ENCODE measurements at places on chromosomes 7 and 10.
A peak's percentile ranks its signal among the peaks of the same experiment; 100 is the strongest.

- DNase-seq, result no peak
Measured at GRCh38 chr7:148598351-148598750, 7.8 kb downstream of the C7orf33 start.

GRCh38 chr10:11593612-11594011, 17.8 kb downstream of the USP6NL start:
- no peak for DNase-seq

GRCh38 chr10:104318810-104319741, 19.2 kb downstream of the ITPRIP start:
- no peak for DNase-seq

DNA sequence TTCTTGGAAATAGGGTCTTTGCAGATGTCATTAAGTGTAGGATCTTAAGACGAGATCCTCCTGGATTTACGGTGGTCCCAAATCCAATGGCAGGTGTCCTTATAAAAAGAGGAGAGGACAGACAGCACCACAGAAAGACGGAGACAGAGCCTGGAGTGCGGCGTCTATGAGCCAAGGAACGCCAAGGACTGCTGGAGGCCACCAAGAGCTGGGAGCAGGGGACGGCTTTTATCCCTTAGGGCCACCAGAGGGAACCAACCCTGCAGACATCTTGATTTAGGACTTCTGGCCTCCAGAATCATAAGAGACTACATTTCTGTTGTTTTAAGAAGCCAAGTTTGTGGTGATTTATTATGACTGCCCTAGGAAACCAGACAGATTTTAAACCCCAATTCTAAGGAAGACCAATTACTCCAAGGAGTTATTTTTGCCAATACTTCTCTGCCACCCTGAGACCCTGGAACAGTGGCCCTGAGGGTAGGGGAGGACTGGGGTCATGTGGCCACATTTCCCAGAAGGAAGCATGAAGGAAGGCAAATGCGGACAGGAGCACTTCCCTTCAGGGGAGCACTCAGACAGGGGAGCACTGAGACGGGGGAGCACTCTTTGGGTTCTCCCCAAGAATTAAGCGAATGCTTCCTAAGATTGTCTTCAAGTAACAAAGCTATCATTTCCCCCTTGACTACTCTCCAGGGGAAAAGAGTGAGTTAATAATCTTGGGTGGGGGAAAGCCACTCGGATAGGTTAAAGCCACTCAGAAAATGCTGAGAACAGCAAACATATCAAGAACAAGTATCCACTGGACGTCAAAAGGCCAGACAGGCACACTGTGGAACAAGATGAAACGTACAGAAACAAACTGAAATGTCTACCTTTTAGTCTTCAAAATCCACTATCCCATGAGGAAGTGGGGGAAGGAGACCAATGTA, 67.5 kb downstream of the CHST15 start:
- DNase-seq, result no peak

DNA sequence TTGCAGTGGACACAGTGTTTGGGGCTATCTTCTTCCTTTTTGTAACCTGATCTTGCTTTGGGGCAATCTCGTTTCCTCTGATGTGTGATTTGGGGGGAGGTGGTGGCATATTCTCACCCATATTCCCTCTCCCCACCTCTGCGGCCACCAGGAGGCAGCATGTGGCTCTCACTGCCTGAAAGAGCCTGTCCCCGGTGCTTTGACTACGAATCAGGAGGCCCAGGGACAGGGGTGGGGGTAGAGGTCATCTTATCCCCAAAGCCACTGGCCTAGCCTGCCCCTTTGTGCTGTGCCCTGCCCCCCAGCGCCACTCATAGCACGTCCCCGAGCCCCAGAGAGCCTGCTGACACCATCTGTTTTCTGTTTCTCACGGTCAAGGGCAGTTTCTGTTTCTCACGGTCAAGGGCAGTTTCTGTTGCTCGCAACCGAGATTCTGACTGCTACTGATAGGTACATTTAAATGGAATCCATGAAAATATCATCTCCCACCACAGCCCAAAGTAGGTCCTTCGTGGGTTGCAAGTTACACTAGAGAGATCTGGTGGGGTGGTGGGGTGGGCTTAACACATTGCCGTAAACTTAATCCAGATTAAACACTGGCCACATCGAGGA, 28.2 kb downstream of the PHYH start:
- DNase-seq, result no peak

DNA sequence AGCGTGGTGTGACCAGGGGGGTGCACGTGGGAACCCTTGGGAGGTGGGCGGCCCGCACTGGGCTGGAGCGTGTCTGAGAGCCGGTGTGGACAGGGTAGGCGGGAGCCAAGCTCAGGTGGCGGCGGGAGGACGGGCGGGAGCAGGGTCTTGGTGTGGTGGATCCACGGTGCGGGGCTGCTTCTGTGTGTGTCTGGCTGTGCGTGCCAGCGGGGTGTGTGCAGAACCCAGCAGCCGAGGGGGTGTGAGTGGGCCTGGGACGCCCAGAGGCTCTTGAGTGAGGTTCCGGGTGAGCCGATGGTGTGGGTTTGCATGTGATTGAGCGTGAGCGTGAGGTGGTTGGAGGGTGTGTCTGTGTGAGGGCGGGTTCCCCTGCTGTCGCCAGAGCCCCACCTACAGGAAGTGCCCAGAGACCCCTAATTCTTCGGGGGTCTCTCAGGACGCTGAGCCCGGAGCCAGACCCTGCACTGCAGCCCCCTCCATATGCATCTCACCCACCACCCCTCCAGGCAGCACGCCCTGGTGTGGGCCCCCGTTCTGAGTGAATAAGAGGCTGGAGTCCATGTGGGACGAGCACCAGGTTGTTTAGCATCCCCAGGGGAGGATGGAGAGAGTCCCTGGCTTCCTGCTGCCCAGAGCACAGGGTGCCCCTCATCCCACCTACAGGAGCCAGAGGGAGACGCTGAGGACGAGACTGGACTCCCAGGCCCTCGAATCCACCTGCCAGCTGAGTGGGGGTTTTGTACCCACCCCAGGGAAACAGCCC, 78.2 kb downstream of the ELFN1 start:
- DNase-seq, result no peak

DNA sequence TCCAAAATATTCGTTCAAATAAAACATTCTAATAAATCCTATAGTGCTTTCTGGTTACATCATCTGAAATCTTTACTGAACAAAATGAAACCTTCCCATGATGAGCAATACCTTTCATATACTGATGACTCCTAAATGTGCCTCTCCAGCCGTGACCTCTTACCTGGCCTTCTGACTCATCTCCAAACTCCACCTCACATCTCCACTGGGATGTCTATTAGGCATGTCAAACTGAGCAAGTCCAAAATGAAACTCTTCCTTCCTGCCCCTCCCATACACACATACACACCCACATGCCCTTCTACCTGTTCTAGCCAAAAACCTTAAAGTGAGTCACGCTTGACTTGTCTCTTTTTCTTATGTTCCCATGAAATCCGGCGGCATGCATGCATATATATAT, 22.9 kb downstream of the GSAP start:
- DNase-seq, result no peak

- no peak for DNase-seq
Measured at GRCh38 chr10:73974309-73974946, 23.5 kb upstream of the VCL start.

GRCh38 chr7:155506854-155507337, 39.5 kb downstream of the CNPY1 start:
- no peak for DNase-seq

DNA sequence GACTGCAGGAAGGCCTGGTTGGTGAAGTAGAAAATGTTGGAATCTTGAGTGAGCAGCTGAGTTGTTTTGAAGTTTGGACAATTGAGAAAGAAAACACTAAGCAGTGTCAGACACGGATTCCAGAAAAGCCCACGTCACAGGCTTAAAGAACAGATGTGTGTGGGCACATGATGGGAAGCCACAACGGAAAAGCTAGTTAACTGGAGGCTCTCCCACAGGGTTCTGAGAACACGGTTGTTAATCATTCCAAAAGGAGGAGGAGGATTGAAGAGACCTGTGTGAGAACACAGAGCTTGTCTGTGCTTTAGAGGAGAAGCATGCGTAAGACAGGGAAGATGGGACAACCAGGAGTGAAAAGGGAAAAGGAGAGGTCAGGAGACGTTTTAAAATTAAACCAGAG, 42.6 kb downstream of the SHH start:
- no peak for DNase-seq

DNA sequence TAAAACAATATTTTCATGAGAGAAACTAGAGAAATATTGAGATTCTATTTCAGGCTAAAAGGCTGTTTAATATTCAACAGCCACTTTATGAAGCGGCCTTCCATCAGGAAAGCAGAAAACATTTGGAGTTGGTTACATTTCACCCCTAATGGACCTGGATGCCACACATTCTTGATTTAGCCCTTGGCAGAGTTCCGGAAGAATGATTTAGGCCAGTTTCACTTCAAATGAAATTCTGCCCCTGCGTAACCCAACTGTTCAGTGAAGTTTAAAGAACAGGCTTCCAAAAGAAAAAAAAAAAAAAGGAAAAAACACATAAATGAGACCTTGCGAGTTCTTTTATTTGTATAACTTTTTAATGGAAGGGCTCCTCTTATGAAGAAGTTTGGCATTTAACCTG, 239.2 kb upstream of the AKR1E2 start:
- no peak for DNase-seq

DNA sequence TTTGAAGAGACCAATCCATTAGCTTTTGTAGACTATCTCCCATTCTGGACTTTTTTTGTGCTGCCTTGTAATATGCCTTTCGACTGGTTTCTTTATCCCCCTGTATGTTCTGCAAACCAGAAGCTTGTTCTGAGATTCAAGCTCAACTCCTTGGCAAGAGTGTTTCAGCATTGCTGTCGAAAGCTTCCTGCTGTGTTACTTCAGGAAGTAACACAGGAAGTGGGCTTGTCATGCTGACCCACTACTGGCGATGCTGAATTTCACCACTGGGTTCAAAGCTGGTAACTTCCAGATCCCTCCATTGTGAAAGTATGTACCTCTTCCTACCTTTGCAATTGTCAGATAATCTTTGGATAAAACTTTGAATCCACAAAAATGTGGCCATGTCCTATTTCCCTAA, 57.9 kb upstream of the INSYN2A start:
- no peak for DNase-seq

- DNase-seq, result no peak
Measured at GRCh38 chr10:17445400-17445998, 8.9 kb downstream of the ST8SIA6 start.

GRCh38 chr7:3194501-3195141, 106.4 kb upstream of the SDK1 start:
- peak; percentile 88 for DNase-seq
